ENCODE measurements at places on chromosomes 1 and 21.

DNA sequence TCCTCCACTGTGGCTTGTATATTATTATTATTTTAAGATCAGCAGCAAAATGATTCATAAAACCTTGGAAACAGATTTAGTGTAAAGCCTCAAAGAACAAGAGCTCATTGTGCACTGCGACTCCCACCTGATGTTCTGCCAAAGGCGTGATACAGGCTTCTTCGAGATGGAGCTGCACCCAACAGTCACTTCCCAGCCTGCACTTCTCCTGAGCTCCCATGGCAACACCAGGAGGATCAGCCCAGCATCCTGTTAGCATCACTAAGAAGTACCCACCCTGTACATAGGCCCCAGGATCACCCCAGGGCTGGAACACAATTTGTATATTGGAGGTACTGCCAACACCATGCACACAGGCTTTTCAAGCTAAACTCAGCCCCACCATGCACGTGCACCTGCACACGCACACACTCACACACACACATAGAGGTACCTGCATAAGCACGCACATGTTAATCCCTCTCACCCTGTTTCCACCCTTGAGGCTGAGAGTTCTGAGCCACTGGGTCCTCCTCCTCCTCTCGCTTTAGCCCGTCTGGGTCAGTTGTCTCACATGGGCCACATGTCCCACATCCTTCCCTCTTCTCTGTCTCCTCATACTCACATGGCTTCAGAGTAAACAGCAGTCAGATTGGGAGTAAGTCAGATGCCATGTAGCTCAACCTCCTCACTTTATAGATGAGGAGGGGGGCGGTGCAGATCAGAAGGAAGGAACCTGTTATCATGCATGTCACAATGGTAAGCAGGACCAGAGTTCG lies 281.9 kb upstream of the POU3F1 start:
- DNase-seq = no peak

- peak; percentile 77 for DNase-seq
These were observed 15.5 kb downstream of the IFNGR2 start for GRCh38 chr21:33418691-33419090.

GRCh38 chr1:74455390-74455789 lies 57.0 kb downstream of the LRRC53 start:
- DNase-seq = no peak

DNA sequence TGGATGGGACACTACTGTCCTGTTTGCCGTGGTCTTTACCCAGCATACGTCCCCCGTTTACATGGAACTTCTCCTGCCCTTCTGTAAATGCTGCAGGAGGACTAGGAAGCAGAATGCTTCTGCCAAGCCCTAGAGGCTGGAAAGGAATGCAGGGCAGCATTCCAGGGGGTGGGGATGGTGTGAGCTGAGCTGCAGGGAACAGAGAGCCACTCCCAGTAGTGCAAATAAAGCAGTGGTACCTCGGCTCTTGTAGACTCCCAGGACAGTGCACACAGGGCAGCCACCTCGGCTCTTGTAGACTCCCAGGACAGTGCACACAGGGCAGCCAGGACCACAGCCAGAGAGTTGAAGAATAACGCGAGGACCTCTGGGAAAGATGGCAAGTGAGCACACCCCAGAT lies 35.4 kb downstream of the PTPRU start:
- peak; percentile 43 for DNase-seq

- no peak for DNase-seq
These were observed 23.4 kb upstream of the PWP2 start for GRCh38 chr21:44083631-44084291.

DNA sequence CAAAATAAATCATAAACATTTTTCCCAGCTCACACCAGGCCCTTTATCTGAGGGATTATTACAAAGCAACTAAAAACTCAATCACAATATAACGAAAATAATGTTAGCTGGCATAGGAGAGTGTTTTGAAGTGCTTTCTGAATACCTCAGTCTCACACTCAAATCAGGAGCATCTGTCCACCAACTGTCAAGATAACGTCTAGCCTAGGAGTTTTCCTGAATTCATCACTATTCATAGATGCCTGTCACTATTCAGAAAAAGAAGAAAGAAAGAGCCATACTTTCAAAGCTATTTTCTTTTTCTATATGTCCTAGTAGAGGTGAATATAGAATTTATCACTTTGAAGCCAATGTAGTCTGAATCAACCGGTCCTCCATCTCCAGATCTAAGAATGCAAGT lies 127.0 kb downstream of the AKT3 start:
- DNase-seq = no peak

- no peak for DNase-seq
These were observed 106.5 kb upstream of the ACTL8 start for GRCh38 chr1:17648457-17649145.

- DNase-seq = no peak
These were observed 29.3 kb upstream of the BCAS2 start for GRCh38 chr1:114610546-114611245.

DNA sequence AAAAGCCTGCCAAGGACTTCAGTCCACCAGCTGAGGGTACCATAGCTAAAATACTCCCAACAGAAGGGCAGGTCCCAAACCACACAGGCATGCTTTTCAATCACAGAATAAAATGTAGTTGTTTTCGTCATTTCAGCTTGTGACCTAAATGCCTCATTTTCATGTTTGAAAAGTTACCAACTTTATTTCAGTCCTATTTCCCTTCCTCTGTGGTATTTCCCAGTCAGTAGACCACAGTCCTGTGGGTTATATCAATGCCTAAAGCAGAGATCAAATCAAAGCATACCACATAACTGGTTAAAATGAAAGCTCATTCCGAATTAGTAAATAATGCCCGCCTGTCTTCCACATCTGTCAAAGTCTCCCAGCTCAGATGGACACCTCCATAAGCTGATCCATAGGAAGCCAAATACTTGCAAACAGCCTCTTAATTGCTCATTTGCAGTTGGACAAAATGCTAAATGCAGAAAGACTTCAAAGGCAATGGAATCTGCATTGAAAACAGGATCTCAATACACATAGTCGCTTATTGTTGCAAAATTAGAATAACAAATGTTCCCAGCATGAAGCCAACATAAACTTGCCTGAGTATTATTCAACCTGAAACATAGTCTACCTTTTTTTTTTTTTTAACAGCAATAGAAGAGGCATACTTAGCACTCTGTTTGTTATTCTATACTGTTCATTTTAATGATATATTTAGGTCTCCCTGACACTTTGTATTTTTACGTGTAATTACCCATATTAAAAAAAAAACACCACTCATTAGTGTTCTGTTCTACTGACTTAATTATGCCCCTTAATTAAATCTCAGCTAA lies 53.9 kb downstream of the NR5A2 start:
- DNase-seq = no peak

- no peak for DNase-seq
These were observed 505.2 kb upstream of the ZRANB2 start for GRCh38 chr1:71586030-71586429.

GRCh38 chr1:19622204-19622603 lies 21.9 kb upstream of the NBL1 start:
- no peak for DNase-seq

- DNase-seq = peak; percentile 57
These were observed 33.9 kb downstream of the SPSB1 start for GRCh38 chr1:9326596-9326995.

- no peak for DNase-seq
These were observed 16.4 kb downstream of the BSND start for GRCh38 chr1:55015123-55015522.

- DNase-seq = peak; percentile 69
These were observed 2.7 kb upstream of the PSMD4 start for GRCh38 chr1:151251656-151252470.

- no peak for DNase-seq
These were observed 51.1 kb downstream of the PRDM16 start for GRCh38 chr1:3120140-3120539.

DNA sequence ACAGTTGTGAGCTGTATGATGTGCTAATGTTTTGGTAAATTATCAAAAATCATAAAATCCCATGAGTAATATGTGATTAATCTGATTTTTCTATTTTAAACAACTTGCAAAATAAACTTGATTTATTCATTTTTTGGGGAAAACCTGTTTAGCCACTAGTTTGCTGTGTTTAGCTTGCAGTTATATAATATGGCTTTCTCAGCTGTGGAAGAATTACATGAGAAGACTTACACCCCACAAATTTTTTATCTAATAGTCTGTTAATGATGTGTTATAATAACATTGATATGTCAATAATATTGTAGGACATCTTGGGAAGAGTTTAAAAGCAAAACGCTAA lies 2.4 kb upstream of the ERRFI1 start:
- DNase-seq = no peak

- DNase-seq = no peak
These were observed 41.2 kb downstream of the DMRTB1 start for GRCh38 chr1:53500204-53501064.

DNA sequence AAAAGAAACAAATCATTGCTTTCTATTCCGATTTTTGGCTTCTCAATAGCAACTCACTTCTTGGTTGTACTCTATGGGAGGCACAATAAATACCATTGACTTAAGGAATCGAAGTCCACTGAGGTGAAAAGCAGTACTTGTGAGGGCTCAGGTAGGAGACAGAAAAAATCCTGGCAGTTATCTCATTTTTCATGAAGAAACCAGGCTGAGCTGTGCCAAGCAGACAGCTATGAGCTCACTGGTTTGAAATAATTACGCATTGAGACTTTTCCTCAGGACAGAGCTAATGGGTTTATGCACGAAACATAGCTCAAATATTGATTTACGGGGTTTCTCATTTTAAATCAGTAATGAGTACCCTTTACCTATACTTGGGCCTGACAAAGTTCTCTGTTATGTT lies 18.5 kb downstream of the COLGALT2 start:
- no peak for DNase-seq

DNA sequence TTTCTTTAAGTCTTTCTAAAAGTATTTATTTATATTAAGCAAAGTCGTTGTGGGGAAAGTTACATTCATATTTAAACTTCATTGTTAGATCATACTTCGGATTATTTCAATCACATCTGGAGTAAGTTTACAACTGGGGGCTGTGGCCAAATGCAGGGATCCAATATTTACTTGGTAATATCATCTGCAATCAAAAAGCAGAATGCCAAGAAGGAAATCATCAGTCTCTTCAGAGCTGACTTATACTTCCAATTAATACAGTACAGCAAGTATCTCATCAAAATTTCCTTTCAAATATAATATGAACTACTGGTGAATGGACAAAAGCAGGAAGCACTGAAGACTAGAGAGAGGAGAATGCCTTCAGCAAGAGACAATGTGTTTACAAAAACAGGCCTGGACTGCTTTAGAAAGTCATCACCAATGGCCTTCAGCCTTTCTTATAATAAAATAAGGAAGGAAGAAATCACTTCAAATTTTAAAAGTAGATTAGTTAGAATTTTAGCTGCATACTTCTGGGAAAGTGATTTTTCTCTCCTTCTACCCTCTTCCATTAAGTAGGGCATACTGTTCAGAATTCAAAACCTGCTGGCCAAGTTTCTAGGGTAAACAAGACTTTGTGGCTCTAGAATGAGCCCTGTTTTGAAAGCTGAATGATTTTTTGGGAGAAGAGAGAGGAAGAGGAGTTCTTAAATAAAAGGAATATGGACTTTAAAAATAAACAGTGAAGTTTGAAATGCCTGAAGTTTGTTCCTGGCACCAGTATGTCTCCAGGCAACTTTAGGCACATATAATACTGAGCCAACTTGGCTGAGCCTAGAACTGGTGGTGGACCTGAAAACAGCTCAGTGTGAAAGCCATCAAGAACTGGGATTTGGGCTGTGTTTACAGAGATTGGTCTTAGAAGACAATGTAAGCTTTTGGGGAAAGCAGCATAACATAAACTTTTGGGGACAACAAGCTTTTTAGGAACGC lies 22.2 kb upstream of the MYOC start:
- DNase-seq = no peak

GRCh38 chr1:77031106-77031662 lies 163.9 kb downstream of the ST6GALNAC5 start:
- DNase-seq = no peak

DNA sequence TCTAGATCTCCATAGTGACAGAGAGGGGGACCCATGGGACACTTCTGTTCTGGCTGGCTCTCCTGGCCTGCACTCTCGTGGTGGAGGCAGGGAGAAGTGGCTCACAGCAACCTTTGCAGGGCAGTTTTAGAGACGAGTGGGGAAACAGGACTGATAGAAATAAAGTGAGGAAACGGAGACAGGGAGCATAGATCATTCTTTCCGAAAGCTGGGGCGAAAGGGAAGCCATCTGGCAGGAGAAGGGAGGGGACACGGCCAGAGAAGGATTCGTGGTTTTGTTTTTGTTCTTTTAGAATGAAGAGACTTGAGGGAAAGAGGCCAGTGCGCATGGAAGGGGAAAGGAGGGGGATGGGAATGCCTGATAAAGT lies 3.5 kb downstream of the TIE1 start:
- DNase-seq = no peak

DNA sequence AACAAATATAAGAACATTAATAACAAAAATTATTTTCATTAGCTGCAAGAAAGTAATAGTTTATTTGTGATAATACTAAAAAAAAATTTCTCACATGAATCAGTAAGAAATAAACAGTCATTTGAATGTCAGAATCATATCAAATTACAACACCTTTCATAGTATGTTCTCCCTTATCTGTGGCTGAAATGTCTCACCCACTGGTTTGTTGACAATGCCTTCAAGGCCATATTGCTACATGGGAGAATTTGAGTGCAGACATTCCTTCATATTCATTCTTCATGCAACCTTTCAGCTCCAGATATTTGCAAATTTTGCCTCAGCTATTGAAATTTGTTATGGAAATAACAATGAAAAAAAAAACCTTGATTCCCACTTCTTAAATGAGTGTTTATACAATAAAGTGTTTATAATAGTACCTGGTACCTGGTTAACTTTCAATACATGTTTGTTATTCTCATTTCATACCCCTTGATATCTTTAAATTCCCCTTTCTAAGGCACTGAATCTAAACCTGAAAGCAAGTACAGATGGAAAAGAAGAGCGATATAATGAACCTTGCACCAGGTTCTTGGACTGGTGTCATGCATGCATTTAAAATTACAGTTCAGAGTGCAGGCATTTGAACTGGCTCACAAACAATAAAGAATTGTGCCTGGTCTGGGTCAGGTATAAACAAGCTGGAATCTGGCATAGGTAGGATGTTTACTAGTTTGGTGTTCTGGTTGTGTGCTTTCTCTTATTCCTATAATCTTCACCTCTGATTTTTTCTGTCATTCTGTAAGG lies 242.2 kb upstream of the ADGRL2 start:
- DNase-seq = no peak

- no peak for DNase-seq
These were observed 47.2 kb downstream of the RAP1A start for GRCh38 chr1:111666828-111667227.

- no peak for DNase-seq
These were observed 95.3 kb downstream of the PDE9A start for GRCh38 chr21:42748620-42749176.

- DNase-seq = no peak
These were observed 49.8 kb downstream of the ZBTB18 start for GRCh38 chr1:244100704-244101453.

DNA sequence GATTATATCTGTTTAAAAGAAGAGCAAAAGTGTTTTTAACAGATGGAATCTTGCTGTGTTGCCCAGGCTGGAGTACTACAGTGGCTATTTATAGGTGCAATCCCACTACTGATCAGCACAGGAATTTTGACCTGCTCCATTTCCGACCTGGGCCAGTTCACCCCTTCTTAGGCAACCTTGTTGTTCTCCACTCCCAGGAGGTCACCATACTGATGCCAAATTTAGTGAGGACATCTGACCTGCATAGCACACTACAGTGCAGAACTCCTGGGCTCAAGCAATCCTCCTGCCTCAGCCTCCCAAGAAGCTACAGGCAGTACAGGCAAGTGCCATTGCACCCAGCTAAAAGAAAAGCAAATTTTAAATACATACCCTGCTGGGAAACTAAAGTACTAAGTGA lies 11.3 kb upstream of the NUP210L start:
- DNase-seq = no peak

- DNase-seq = no peak
These were observed 332.5 kb downstream of the SETD4 start for GRCh38 chr21:35727830-35728229.
